Activated T-helper 17 cell treated with anti-CD3 and anti-CD28 coated beads, Interleukin-2, amount 50 U/mL, for 72 hours (primary cell): ENCODE measurements at places on chromosomes 1 and 21.
A peak's percentile ranks its signal among the peaks of the same experiment; 100 is the strongest.

GRCh38 chr1:57616921-57617320 lies 193.1 kb upstream of the DAB1 start:
- no peak for ATAC-seq

DNA sequence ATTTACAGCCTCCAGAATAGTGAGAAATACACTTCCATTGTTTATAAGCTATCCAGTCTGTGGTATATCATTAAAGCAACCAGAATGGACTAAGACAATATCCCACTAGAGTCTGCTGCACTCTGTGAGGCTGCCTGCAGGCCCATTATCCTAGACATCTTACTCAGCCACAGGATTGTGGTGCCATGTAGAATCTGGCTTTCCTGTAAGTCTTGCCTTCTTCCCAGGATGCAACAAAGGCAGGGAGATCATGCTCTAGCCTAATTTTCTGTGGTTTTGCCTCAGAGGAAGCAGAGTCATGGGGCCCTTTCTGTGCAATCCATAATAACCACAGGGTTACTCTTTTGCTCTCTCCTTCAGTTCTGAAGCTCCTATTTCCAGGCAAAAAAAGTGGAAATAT lies 299.1 kb upstream of the DEPDC1 start:
- ATAC-seq: no peak

GRCh38 chr1:218527737-218528136 lies 182.6 kb downstream of the TGFB2 start:
- ATAC-seq: no peak

- ATAC-seq: no peak
Observed at GRCh38 chr1:228768355-228769000, 33.2 kb downstream of the RHOU start.

GRCh38 chr1:89064632-89065031 lies 376 bp downstream of the GBP1 start:
- ATAC-seq: peak; percentile 53

DNA sequence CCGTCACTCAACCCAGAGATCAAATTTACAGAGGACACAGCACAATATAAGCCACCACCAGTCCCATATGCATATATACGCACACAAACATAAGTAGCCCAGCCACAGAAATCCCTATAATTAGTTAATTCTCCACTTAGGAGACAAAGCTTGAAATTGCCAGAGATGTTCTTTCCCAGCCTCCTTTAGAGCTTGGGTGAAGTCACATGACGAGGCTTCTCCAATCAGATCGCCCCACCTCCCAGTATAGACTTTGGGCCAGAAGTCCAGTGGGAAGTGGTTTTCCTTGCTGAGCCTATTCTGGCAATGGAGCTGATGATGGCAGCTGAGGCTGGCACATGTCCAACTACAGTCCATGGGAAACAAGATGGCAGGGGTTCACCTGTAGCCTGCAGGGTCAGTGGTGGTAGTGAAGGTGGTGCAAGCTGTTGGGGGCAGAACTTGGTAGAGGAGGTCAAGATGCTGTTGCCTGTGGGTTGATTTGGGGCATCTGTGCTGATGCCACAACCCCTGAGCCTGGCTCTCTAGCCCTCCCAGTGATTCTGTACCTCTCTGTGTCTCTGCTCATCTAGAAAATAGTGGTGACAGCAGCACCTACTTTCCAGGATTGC lies 535.9 kb downstream of the MATN1 start:
- no peak for ATAC-seq

DNA sequence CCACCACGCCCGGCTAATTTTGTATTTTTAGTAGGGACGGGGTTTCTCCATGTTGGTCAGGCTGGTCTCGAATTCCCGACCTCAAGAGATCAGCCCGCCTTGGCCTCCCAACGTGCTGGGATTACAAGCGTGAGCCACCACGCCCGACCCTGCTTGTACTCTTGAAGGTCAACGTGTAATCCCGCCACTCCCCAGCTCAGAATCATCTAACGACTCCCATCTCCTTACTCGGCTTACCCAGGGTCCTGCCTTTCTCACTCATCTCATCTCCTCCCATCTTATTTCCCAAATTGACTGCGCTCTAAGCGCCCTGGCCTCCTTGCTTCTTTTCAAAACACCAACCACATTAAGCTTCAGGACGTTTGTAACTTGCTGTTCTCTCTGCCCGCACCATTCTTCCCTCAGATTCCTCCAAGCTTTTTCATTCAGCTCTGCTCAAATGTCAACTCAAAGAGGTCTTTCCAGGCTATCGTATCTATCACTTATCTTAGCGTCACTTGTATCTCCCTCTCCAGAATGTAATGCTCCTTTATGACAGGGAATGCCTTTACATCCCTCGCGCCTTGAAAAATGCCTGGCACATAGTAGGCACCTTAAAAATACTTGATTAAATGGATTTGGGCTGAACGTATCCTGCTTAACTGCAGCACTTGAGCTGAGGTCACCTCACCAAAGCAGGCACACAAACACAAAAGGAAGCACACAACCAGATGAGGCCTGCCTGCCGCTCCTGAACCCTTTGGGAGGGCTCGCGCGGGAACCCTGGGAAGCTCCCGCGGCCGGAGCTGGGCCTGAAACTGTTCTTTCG lies 1.4 kb upstream of the USP1 start:
- ATAC-seq: peak; percentile 5

DNA sequence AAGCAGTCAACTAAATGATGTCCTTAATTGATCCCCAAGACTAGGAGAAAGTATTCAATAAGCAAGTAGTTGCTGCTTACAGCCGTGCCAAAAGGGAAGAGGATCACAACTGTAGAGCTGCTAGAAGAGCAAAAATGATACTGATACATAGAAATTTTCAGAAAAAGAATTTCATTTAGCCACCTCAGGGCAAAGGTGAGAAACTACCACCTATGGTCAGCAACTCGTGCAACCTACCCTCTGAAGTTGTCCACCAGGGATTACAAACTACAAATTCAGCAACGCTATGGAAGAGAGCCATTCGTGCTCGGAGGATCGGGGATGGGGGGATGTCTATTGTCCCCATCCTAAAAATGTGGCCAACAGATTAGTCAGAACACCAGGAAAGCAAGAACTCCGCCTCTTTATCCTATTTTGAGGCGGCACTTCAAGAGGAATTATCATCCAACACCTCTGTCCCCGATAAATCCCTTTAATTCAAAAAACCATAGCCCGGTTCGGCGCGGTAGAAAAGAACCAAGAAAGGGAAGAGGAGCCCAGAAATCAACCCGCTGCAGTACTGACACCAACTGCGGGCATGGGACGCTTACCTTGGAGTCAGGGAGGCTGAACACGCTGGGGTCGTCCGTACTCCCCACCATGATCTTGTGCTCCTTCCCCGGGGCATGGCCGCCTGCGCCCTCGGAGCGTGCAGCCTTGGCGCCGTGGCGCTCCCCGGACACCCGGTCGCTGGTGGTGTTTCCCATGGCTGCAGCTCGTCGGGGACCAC lies 687 bp downstream of the PRKAB2 start:
- ATAC-seq: no peak

DNA sequence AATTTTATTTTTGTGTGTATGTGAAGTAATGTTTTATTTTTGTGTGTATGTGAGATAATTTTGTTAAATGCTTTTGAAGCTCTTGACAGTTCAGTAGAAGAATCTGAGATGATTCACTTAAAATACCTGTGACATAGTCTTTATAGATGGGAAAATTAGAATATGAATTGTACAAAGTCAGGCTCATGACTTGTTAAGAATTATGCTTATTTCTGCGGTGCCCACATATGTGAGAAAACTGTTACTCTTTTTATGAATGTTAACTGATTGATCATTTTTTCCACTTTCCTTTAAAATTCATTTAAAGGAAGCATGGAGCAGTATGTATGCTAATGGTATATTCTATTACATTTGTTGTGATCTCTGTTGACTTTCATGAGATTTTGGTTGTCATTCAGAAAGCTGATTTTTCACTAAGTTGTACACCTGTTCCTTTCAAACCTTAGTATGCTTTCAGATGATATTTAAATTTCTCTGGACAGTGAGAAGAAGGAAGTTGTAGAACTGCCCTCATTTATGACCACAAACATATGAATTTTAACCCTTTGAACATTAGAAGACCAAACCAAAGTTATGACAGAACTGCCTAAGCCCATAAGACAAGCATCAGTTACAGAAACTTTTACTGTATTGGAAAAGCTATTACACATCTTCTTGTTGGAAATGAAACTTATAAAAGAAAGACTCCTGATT lies 110.1 kb downstream of the POU2F1 start:
- ATAC-seq: peak; percentile 46

- ATAC-seq: no peak
Observed at GRCh38 chr1:101022294-101022693, 3.3 kb downstream of the DPH5 start.

DNA sequence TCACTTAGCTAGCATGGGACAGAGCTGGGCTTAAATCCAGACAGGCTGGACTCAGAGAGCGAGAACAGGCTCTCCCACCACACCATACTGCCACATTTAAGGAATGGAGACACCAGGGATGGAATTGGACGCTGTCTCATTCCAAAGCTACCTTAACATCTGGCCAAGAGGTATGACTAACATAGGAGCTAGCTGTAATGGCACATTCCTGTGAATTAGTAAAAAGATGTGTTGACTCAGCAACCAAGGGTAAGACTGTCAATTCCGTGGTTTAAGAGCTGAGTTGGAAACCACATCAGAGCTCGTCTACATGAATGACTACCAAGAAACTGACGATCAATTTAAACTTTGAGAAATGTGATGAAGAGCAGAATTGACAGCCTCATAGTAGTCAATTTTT lies 8.3 kb upstream of the TNFRSF9 start:
- peak; percentile 95 for ATAC-seq

- no peak for ATAC-seq
Observed at GRCh38 chr1:67888216-67889106, 55.2 kb upstream of the GNG12 start.

DNA sequence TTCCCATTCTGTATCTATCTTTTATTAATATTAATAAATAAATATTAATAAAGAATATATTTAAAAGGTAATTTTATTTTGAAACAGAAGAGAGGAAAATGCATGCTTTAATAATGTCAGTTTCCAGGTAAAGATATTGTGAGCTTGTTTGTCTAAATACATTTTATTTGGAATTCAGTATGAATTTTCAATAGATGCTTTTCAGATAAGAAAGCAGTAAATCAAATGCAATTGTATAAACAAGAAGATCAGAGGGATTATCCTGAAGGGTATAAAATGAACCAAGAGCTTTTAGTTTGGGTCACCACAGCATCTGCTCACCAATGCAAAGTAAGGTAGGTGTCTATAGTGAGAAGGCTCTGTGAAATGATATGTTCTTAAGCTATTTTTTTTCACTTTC lies at the start of gene TSHB:
TSHB (plus strand) TSS at position 301 of the 400 bp plus-strand sequence. CDS start 3,537 bp downstream, outside the sequence.
- no peak for ATAC-seq

DNA sequence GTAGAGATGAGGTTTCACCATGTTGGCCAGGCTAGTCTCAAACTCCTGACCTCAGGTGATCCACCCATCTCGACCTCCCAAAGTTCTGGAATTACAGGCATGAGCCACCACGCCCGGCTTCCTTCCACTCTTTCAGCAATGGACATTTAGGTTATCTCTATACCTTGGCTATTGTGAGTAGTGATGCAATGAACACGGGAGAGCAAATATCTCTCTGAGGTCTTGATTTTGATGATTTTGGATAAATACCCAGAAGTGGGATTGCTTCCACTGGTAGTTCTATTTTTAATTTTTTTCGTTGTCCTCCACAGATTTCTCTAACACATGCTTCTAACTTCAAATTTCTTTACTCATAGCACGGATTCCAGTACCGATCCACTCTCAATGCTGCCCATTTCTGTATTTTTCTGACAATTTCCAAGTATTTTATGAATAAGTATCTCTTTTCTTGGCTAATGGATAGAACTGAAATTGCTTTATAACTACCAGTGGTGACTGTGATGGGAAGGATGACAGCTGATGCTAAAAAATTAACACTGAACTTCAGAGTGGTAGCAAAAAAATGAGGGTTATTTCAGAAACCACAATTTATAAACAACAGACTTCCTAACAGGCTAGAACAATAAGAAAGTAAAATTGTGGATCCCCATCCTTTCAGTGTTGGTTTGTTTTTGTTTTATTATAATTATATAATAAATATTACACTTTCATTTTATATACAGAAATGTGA lies 327.5 kb upstream of the RUNX1 start:
- ATAC-seq: no peak

GRCh38 chr1:203743091-203743571 lies 21.9 kb upstream of the LAX1 start:
- no peak for ATAC-seq

DNA sequence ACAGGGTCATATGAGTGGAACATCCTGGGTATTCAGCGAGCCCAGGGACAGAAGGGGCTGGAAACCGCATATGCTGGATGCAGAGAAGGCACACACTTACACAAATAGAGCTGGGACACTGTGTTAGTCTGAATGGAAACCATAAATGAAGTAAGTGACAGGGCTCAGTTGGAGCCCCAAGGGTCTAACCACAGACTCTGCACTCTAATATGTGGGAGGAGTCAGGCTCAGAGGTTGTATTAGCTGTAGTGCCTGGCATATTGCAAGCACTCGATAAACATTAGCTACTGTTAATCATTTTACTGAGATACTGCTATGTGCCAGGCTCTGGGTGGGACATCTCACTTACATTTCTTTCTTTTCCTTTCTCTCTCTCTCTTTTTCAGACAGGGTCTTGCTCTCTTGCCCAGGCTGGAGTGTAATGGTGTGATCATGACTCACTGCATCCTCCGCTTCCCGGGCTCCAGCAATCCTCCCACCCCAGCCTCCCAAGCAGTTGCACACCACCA lies 6.5 kb upstream of the OLIG1 start:
- no peak for ATAC-seq
